ENCODE measurements at places on chromosomes 1 and 21.
A peak's percentile ranks its signal among the peaks of the same experiment; 100 is the strongest.

GRCh38 chr1:155931332-155932038, 2.7 kb downstream of the KHDC4 start:
- peaks cover 39% of the 10 kb centered on the region for H3K36me3 ChIP-seq
- no peak for DNase-seq
- H3K27ac ChIP-seq = no peak overlapping the region
- H3K27me3 ChIP-seq = no peaks in the 10 kb centered on the region

GRCh38 chr1:11893907-11894251, 32.3 kb downstream of the KIAA2013 start:
- H3K4me3 ChIP-seq = no peak overlapping the region
- H3K4me1 ChIP-seq = no peaks in the 10 kb centered on the region
- H3K36me3 ChIP-seq = no peaks in the 10 kb centered on the region

DNA sequence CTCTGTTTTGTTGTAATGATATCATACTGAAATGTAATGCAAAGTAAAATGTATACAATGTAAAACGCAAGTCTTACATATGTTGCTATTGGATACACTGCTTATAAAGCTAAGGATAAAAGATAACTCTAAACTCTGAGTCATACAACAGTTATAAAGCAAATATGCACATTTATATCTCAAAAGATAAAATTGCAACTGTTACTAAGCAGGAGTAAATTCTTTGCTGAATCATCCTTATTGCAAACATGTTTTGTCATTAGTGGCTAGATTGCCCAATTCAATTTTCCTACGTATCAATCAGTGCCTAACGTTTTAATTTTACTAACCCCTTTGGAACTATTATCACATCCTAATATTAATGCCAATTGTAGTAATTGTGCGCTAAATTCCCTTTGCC, 762.9 kb downstream of the LTN1 start:
- no peaks in the 10 kb centered on the region for H3K27me3 ChIP-seq
- no peak for DNase-seq
- H3K36me3 ChIP-seq = no peaks in the 10 kb centered on the region
- no peak overlapping the region for H3K27ac ChIP-seq
- peaks cover 4% of the 10 kb centered on the region for H3K4me1 ChIP-seq
- no peak overlapping the region for H3K4me3 ChIP-seq

- peaks cover 63% of the 10 kb centered on the region for H3K4me1 ChIP-seq
- DNase-seq = peak; percentile 97
Observed at GRCh38 chr21:38272215-38272614, 15.4 kb downstream of the KCNJ15 start.

DNA sequence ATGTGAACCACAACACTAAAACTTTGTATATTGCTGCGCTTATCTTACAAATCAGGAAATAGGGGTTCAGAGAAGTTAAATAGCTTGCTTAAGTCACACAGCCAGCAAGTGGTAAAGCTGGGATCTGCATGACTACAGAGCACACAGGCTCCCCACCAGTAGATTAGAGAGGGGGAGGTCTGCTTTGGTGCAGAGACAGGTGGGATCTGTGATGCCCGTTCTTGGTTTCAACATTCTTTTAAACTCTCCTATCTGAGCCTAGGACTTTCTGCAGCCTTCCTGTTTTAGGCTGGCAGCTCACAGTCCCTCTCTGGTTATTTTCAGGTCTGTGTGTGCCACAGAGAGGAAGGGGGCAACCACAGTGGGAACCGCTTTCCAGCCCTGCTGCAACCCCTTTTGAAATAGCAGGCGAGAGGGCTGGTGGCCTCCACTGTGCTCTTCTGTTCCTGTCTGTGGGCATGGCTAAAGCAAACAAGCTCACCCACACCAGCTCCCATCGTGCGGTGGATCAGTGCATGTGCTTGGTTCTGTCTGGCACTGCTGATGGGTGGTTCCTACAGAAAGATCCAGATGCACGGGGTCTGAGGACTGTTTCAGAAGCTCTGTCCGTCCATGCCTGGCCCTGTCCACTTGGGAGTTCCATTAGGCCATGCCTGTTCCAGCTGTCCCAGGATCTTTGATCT, 1.7 kb upstream of the IL6R start:
- no peak overlapping the region for H3K27ac ChIP-seq
- H3K4me1 ChIP-seq = peaks cover 31% of the 10 kb centered on the region
- no peak overlapping the region for H3K4me3 ChIP-seq
- no peaks in the 10 kb centered on the region for H3K36me3 ChIP-seq
- H3K27me3 ChIP-seq = no peaks in the 10 kb centered on the region

DNA sequence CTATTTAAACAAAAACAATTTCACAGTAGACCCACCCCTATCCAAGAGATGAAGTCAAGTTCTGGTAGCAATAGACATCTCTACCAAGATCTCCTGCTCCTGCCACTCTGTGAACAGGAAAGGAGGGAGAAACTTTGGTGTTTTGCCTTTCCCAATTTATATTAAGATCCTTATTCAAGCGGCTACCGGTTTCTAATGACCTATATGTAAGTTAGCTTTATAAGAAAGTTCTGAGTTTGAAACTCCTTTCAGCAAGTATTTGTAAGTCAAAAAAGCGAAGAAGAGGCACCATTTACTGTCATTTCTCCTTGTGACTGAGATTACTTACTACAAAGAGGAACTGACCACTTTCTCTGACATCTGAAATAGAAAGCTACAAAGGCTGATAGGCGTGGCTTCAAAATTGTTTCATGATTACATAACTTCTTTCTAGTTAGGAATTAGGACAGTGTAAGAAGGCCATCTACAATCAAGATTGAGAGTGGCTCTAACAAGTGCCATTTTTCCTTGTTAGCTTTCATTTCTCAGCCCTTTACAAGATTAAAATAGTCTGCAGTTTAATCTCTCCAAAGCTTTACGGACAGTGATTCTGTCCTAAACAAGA, at the start of gene MNDA:
Gene MNDA, plus strand, starts transcription at position 448 of the 604 bp plus-strand sequence. CDS start 10,803 bp downstream, outside the sequence.
- H3K4me1 ChIP-seq = no peaks in the 10 kb centered on the region
- no peaks in the 10 kb centered on the region for H3K36me3 ChIP-seq
- DNase-seq = no peak
- H3K27ac ChIP-seq = no peak within 1 kb of the TSS

- H3K36me3 ChIP-seq = no peaks in the 10 kb centered on the region
- no peak for DNase-seq
- H3K27ac ChIP-seq = no peak overlapping the region
- no peaks in the 10 kb centered on the region for H3K27me3 ChIP-seq
- no peak overlapping the region for H3K4me3 ChIP-seq
Observed at GRCh38 chr1:114032271-114033215, 53.3 kb downstream of the OLFML3 start.

GRCh38 chr1:37621326-37621870, 13.3 kb downstream of the RSPO1 start:
- no peaks in the 10 kb centered on the region for H3K36me3 ChIP-seq
- H3K27ac ChIP-seq = no peak overlapping the region
- no peak for DNase-seq
- no peak overlapping the region for H3K4me3 ChIP-seq
- no peaks in the 10 kb centered on the region for H3K4me1 ChIP-seq

- H3K4me3 ChIP-seq = peak overlapping the region; percentile 56
- H3K4me1 ChIP-seq = peaks cover 59% of the 10 kb centered on the region
- peaks cover 16% of the 10 kb centered on the region for H3K36me3 ChIP-seq
- peak; percentile 69 for DNase-seq
- H3K27ac ChIP-seq = peak overlapping the region; percentile 85
- no peaks in the 10 kb centered on the region for H3K27me3 ChIP-seq
Observed at GRCh38 chr1:16151196-16151994, 4.5 kb downstream of the EPHA2 start.

DNA sequence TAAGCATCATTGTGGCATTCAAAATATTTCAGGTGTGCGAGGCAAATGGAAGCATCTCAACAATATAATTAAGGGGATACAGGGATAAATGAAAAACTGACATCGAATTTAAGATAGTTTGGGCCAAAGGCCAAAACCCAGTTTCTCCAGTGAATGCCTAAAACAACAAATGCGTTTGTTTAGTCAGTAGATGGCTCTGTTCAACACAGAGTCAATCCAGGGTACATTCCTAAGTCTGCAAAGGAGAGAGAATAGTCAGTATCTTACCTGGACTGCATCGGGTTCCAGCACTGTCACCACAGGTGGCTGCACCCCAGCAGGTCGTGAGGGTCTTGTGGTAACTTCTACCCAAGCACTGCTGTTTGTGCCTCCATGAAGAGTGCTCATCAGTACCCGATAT, 321.1 kb downstream of the KCTD3 start:
- peaks cover 11% of the 10 kb centered on the region for H3K4me1 ChIP-seq
- H3K36me3 ChIP-seq = no peaks in the 10 kb centered on the region

DNA sequence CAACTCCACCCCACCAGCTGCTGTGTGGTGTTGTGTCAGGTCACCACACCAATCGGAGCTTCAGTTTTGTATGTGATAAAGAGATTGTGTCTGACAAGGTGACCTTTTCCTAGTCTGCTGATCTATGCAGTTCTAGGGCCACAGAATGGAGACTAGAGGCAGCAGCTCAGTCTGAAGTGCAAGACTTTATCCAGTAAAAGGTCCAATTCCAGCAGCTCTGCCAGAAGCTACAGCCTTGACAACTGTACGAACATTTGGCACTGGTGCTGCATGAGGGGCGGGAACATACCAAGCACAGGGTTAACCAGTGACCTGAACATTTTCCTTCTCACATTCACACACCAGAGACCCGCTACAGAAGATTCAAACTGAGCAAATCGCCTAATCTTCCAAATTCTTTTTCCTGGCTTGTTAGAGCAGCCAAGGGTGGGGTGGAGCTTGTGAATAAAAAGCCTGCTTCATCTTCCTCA, 9.3 kb downstream of the FMO1 start:
- DNase-seq = no peak
- no peak overlapping the region for H3K27ac ChIP-seq
- no peaks in the 10 kb centered on the region for H3K4me1 ChIP-seq
- no peaks in the 10 kb centered on the region for H3K36me3 ChIP-seq
- H3K27me3 ChIP-seq = no peaks in the 10 kb centered on the region

DNA sequence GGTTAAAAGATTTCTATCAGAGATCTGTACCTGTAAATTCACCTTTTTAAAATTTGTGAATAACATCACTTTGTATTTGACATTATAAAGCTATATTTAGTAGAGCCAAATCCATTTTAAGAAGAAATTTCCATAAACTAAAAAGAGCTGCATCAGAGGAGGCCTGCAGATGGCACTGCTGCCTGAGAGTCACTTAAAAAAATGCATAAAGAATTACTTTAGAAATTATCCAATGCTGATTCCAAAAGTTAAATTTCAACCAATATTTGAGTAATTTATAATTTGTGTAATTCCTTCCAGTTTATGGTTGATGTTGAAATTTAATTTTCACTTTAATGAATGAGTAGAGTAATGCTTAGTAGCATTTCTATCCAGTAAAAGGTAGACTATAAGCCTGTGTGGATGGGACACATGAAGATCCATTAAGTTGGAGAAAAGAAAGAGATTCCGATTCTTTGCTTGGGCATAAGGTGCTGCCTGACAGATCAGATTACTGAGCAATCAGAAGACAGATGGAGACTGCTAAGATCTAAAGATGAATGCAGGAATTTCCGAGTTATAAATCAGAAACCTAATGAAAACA, 20.7 kb upstream of the RPE65 start:
- H3K36me3 ChIP-seq = no peaks in the 10 kb centered on the region
- H3K4me3 ChIP-seq = no peak overlapping the region
- DNase-seq = peak; percentile 32
- peaks cover under 1% of the 10 kb centered on the region for H3K4me1 ChIP-seq
- H3K27me3 ChIP-seq = no peaks in the 10 kb centered on the region
- H3K27ac ChIP-seq = no peak overlapping the region

- H3K27me3 ChIP-seq = no peaks in the 10 kb centered on the region
- peaks cover 11% of the 10 kb centered on the region for H3K4me1 ChIP-seq
- H3K36me3 ChIP-seq = peaks cover 11% of the 10 kb centered on the region
Observed at GRCh38 chr1:33161061-33161681, 20.7 kb downstream of the TRIM62 start.

DNA sequence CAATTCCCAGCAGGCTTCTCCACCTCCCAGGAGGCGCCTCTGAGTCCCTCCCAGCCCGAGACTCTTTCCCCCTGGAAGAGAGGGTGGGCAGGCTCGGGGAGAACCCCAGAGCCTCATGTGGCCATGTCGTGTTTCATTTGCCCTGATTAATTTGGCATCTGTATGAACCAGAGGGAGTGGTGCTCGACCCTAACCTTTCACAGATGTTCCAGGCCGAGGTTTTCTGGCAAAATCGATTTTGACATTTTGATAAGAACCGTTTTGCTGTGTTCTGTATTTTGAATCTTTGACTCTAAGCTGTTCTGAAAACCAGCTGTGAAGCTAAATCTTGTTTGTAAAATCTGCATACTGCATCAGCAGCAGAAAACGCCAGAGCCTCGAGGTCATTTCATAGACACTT, 367.4 kb downstream of the CAMTA1 start:
- H3K27me3 ChIP-seq = no peaks in the 10 kb centered on the region
- DNase-seq = no peak
- no peak overlapping the region for H3K4me3 ChIP-seq
- H3K4me1 ChIP-seq = no peaks in the 10 kb centered on the region

DNA sequence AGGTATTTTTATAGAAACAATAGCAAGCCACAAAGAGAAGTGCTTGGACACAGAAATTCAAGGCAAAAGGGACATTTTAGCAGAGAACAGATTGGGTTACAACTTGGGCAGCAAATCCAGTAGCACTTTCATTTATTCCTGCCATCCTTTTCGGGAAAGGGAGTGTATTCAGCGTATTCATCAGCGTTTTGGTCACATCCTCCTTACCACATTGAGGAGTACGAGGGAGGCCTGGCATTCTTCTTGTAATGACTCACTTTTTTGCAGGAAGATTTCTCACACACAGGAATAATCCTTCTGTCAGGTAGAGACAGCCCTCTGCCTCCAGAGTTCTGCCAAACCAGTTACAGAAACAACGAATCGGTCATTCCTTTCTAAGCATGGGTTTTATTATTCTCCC, 18.1 kb upstream of the FAM78B start:
- no peak overlapping the region for H3K4me3 ChIP-seq
- no peak for DNase-seq
- no peaks in the 10 kb centered on the region for H3K27me3 ChIP-seq
- H3K27ac ChIP-seq = no peak overlapping the region
- no peaks in the 10 kb centered on the region for H3K36me3 ChIP-seq
- H3K4me1 ChIP-seq = no peaks in the 10 kb centered on the region

DNA sequence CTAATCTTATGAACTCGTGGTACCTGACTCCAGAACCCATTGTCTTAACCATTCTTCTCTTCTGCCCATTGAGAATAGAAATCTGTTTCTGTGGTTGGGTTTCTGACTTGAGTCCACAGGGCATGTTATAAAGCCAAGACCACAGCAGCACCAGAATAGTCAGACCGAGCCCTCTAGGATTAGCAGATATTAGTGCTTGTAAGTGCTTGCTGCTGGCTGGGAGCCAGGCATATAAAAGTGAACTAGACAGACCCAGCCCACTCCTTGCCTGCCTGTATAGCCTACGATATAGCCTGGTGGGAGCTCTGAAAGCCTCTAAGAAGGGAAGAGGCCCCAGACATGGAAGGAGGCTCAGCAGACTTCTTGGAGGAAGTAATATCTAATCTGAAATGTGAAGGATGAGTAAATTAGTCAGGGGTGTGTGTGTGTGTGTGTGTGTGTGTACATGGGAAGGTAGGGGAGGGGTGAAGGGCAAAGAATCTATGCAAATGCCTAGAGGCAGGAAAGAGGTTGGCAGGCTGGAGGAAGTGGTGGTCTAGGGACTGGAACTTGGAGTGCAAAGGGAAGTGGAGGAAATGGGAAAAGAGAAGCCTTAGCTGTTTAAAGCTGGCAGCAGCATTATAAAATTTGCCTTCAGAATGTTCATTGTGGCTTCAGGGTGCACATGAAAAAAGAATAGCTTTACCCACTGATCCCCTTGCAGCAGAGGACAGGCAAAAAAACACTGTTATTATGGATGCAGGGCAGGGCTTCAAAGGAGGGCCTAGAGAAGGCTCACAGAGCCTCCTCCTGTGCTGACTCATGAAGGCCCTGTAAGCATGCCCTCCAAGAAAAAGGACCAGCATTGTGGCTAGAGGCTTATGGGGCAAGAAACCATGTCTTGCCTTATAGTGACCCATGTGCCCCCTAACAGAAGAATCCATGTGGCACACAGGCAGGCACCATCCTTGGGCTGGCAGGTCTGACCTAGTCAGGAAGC, 169.2 kb downstream of the LMX1A start:
- DNase-seq = no peak
- no peaks in the 10 kb centered on the region for H3K4me1 ChIP-seq
- no peak overlapping the region for H3K27ac ChIP-seq
- H3K36me3 ChIP-seq = no peaks in the 10 kb centered on the region
- H3K27me3 ChIP-seq = no peaks in the 10 kb centered on the region
